ENCODE measurements at places on chromosomes 2 and 18.

DNA sequence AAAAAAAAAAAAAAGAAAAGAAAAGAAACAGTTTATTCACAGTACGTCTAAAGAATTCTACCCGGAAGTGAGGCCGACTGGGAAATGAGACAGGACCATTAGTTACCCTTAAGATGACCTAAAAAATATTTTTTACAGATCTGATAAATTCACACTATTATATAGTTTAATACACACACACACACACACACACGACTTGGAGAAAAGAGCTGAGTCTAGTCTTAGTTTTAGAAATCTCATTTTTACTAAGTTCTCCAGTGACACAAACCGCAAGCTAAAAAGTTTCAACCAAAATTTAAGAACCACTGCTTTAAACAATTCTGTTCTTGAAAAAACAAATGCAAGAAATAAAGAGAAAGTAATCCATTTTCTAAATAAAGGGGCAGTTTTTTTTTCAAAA, 27.1 kb downstream of the ST3GAL5 start:
- no peak for DNase-seq

- no peak for DNase-seq
Measured at GRCh38 chr2:158676696-158677095, 118.4 kb upstream of the DAPL1 start.

GRCh38 chr2:150885236-150885635, 376.4 kb downstream of the RBM43 start:
- DNase-seq: no peak

DNA sequence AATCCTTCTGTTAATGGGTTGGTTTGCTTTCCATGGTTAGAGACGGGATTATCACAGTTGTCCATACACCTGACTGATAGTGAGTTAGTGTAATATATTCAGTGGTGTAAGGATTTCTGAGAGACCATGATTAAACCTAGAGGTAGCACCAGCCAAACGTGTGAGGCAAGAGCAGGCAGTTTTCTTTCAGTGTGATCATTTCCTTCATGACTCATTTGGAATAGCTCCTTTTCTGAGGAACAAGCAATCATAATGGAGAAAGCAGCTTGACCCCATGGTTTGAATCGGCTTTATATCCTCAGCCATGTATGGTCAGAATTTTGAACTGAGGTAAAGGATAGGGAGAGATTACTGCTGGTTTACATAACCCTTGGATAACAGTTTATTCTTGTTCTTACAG, 2.9 kb downstream of the MXD1 start:
- peak; percentile 92 for DNase-seq

DNA sequence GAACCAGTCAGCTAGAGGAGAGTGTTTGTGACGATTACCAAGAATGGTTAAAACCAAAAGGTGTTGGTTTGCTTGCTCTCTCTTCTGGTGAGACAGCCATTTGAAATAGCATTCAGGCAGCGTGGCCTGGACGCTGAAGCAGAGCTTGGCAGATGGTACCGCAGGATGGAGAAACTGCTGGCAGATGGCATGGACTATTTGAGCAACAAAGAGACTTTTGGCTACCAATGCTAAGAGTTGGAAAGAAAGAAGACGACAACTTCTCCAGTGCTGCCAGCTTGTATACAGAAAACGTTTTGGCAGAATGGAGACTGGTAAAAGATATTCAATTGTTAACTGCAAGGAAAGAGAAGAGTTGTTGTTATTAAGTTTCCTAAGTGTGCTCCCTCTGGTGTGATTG, 315.0 kb downstream of the PARD3B start:
- no peak for DNase-seq

DNA sequence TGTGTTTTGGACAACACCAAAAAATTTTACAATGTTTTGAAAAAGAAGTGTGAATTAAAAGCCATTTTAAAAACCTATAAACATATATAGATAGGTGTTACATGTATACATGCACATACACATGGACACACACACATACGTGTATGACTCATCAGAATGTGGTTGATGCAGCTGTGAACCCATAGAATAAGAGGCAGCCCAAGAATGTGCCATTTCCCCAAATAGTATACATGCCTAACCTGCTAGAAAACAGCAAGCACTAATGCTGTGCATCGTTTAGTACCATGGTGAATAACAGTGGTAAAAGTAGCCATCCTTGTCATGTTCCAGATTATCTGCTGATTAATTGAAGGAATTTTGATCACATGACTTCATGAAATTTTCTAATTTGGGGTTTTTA, 149.0 kb downstream of the DSEL start:
- no peak for DNase-seq

DNA sequence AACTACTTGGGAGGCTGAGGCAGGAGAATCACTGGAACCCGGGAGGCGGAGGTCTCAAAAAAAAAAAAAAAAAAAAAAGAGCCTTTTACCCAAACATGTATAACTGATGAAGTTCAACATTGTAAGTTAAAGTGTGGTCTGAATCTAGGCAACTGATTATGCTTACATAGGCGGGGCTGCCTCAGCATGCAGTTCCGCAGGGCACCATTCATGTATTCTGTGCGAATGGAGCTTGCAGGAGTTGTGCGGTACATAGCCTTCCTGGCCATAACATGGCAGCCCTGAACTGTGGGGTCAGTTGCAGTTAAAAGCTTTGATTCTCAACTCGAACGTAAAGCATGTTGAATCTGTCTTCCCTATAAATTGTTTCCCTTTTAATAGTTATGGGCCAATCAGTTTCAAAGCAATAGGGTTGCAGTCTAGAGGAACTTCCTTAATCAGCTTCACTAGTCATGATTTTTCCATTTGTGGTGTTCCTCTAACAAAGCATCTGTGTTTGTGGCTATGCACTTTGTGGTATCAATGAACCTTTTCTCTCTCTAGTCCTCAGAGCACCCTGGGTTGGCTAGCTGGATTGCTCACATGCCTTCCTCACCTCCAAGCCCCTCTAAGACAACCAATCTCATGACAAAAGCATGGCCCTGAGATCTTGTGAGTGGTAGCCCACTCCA, 30.6 kb upstream of the CEP68 start:
- no peak for DNase-seq
